Lower lobe of right lung (tissue), 2 donors: ENCODE measurements at places on chromosomes 7 and 10. TPM values are rescaled to one million over a fixed set of nuclear protein-coding genes. Genes with fewer than 3 reads are reported as not detected.

- no peaks in the 10 kb centered on the region for H3K36me3 ChIP-seq
- DNase-seq, result no peak
- H3K27me3 ChIP-seq, result no peaks in the 10 kb centered on the region
- no peaks in the 10 kb centered on the region for H3K4me1 ChIP-seq
- H3K27ac ChIP-seq, result no peak overlapping the region
- H3K4me3 ChIP-seq, result no peak overlapping the region
Measured at GRCh38 chr10:130242513-130242912, 106.3 kb downstream of the GLRX3 start.

GRCh38 chr7:22633954-22634474 is 93.0 kb upstream of the IL6 start:
- no peaks in the 10 kb centered on the region for H3K36me3 ChIP-seq
- H3K4me3 ChIP-seq, result no peak overlapping the region
- DNase-seq, result no peak

- H3K27me3 ChIP-seq, result no peaks in the 10 kb centered on the region
- H3K4me3 ChIP-seq, result no peak overlapping the region
- peaks cover 4% of the 10 kb centered on the region for H3K4me1 ChIP-seq
- peak overlapping the region; percentile 59 for H3K27ac ChIP-seq
Measured at GRCh38 chr7:99752356-99752755, 17.4 kb upstream of the CYP3A7 start.

DNA sequence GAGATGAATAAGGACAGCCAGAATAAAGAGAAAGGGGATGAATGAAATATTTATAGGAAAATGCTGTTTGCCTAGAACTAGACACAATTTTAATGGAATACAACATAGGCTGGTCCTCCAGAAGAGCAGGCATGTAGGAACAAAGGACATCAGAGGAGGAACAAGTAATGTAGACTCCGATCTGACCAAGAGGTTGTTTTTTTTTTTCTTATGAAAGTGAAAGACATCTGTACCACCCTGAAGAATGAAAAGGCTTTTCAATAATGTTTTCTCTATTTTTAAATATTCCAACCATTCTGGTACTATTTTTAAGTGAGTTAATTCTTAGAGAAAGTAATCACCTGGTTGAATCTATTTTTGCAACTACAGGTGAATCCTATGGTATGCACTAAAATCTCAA is 136.9 kb upstream of the PTN start:
- no peak overlapping the region for H3K27ac ChIP-seq
- DNase-seq, result no peak
- H3K27me3 ChIP-seq, result no peaks in the 10 kb centered on the region
- no peaks in the 10 kb centered on the region for H3K36me3 ChIP-seq
- H3K4me1 ChIP-seq, result no peaks in the 10 kb centered on the region
- H3K4me3 ChIP-seq, result no peak overlapping the region

DNA sequence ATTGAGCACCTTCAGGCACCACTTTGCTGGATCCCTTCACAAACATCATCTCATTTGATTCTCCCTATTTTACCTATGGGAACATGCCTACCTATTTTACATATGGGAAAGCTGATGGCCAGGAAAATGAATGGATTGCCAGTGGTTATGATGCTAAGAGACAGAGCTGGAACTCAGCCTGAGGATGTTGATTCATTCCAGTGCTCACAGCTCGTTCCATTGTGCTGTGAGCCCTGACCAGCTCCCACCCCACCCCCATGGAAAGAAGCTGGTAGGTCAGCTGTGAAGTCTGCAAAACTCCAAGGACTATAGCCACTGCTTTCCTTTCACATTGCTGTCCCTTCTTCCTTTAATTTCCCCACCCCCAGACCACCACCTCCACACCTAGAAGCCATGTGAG is 9.6 kb downstream of the UBTD1 start:
- H3K27me3 ChIP-seq, result no peaks in the 10 kb centered on the region
- no peak overlapping the region for H3K27ac ChIP-seq
- H3K4me1 ChIP-seq, result peaks cover 22% of the 10 kb centered on the region
- no peak for DNase-seq
- H3K4me3 ChIP-seq, result no peak overlapping the region
- no peaks in the 10 kb centered on the region for H3K36me3 ChIP-seq

DNA sequence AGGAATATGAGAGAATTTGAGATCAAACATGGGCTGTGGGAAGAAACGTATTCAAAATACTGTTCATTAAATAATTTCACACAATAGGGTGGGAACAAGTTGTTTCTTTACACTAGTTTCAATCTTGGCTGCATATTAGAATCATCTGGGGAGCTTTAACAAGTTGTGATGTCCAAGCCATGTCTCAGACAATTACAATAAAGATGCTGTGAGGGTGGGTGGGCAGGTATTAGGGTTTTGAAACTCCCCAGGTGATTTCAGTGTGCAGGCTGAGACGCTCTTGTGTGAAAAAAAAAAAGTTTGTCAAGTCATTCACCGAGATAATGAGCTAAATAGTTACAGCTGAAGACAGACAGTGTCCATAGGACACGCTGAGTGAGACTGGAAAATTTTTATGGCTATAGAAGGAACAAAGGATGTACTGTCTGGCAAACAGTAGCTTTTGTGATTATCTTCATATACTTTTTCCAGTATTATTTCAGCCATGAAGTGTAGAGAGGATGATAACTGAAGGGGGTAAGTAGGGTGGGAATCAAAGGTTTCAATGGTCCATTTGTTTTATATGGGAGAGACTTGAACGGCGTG is 12.6 kb upstream of the LAMB4 start:
- H3K36me3 ChIP-seq, result no peaks in the 10 kb centered on the region
- no peak overlapping the region for H3K4me3 ChIP-seq
- DNase-seq, result no peak
- no peaks in the 10 kb centered on the region for H3K27me3 ChIP-seq
- no peak overlapping the region for H3K27ac ChIP-seq

GRCh38 chr7:105426606-105427146 is 38.0 kb upstream of the SRPK2 start:
- peaks cover 7% of the 10 kb centered on the region for H3K4me1 ChIP-seq
- H3K4me3 ChIP-seq, result no peak overlapping the region
- H3K27ac ChIP-seq, result no peak overlapping the region

- no peak overlapping the region for H3K27ac ChIP-seq
- H3K36me3 ChIP-seq, result no peaks in the 10 kb centered on the region
- H3K4me3 ChIP-seq, result no peak overlapping the region
Measured at GRCh38 chr7:136103545-136104268, 126.5 kb upstream of the MTPN start.

DNA sequence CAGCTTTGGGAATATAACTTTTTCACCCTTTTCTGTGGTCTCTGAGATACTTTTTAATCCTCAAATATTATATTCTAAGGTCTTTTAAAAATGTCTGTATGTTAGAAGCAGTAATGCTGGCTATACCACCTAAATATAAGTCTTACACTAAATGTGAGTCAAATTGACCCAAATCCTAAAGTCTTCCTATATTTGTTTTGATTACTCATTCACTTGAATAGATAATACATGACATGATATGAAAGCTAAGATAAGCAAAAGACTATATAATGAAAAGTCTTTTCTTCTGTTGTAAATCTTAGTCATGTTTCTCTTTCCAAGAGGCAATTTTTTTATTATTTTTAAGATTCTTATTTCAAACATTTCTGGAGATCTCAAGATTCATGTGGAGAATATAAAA is 64.2 kb downstream of the HDAC9 start:
- H3K4me1 ChIP-seq, result no peaks in the 10 kb centered on the region
- H3K4me3 ChIP-seq, result no peak overlapping the region
- H3K27me3 ChIP-seq, result no peaks in the 10 kb centered on the region

DNA sequence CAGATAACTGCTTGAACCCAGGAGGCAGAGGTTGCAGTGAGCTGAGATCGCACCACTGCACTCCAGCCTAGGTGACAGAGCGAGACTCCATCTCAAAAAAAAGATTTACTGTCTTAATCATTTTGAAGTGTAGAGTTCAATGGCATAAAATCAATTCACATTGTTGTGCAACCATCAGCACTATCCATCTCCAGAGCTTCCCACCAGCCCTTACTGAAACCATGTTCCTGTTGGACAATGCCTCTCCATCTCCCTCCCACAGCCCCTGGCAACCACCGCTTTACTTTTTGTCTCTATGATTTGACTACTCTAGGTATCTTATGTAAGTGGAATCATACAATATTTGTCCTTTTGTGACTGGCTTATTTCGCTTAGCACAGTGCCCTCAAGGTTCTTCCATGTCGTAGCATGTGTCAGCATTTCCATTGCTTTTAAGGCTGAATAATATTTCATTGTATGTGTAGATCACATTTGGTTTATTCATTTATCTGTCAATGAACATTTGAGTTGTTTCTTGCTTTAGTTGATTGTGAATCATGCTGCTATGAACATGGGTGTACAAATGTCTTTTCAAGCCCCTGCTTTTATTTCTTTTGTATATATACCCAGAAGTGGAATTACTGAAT is 33.1 kb downstream of the NACAD start:
- H3K4me1 ChIP-seq, result peaks cover 5% of the 10 kb centered on the region
- no peaks in the 10 kb centered on the region for H3K27me3 ChIP-seq
- peaks cover 22% of the 10 kb centered on the region for H3K36me3 ChIP-seq
- H3K4me3 ChIP-seq, result no peak overlapping the region

DNA sequence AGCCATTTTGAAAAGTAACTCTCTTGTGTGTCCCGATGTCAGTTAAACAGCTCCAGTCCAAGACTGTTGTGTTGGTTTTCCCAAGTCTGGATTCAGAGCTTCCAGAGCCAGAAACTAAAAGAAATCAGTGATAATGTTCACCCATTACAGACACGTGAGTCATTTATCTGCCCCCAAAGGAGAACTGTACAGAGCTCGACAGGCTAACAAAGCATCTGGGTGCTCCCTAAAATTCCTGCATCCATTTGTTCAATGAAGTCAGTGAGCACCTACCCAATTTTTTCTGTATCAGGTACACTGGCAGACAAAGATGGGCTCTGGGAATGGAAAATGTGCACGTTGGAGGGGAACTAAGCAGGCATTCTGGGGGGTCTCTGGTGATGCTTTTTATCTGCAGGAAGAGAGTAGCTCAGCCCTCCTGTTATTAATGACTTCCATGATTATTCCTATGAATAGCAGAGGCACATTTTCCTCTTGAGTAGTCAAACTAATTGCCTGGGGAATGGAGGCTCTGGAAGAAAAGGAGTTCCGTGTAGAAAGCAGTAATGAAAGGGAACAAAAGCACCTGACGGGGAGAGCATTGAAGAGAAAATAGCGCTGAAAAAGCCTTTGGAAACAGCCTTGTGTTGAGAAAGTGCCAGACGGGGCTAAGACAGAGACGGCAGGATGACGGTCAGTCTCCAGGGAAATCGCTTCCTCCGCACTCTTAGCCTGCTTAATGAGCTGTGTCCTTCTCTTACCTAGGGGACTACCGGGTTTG is 75.3 kb downstream of the GAD2 start:
- H3K4me1 ChIP-seq, result no peaks in the 10 kb centered on the region
- no peak for DNase-seq
- H3K36me3 ChIP-seq, result no peaks in the 10 kb centered on the region
- no peak overlapping the region for H3K27ac ChIP-seq

DNA sequence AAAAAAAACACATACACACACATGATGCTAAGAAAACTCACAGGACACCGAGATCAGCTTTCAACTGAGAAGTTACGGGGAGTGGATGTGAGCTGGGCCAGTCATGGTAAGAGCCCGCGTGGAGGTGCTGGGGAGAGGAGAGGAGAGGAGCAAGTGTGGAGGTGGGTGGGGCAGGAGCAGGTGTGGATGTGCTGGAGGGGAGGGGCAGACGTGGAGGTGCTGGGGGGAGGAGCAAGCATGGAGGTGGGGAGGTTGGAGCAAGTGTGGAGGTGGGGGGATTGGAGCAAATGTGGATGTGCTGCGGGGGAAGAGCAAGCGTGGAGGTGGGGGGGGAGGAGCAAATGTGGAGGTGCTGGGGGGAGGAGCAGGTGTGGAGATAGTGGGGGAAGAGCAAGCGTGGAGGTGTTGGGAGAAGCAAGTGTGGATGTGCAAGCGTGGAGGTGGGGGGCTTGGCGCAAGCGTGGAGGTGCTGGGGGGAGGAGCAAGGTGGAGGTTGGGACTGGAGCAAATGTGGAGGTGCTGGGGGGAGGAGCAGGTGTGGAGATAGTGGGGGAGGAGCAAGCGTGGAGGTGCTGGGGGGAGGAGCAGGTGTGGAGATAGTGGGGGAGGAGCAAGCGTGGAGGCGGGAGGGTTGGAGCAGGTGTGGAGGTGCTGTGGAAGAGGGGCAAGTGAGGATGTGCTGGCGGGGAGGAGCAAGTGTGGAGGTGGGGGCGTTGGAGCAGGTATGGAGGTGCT is 24.5 kb upstream of the NCAPG2 start:
- H3K4me3 ChIP-seq, result no peak overlapping the region
- no peaks in the 10 kb centered on the region for H3K27me3 ChIP-seq
- peaks cover 8% of the 10 kb centered on the region for H3K36me3 ChIP-seq
- no peak for DNase-seq
- H3K27ac ChIP-seq, result no peak overlapping the region
- no peaks in the 10 kb centered on the region for H3K4me1 ChIP-seq

DNA sequence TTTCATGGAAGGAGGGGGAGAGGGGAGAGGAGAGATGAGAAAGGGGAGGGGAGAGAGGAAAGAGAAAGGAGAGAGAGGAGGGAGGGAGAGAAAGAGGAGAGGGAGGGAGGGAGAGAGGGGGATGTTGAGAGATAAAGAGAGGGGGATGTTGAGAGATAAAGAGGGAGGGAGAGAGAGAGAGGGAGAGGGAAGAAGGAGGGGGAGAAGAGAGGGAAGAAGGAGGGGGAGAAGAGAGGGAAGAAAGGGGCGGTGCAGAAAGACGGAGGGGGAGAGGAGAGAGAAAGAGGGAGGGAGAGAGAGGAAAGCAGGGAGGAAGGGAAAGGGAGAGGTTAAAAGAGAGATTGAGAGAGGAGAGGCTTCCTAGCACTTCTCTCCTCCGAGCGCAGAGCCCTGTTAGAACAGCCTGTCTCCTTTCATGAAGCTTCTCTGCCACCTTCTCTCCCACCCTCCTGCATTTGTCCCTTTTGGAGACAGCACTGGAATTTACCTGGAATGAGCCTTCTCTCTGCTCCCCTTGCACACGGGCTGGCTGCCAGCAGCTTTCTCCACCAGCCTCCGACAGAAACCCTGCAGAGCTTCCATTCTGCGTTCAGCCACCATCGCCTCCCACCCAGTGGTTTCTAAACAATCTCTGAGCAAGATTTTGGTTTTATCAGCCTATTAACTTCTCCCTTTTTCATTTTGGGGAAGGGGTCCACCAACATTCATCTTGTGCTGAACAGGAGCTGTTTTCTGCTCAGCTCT is 74.0 kb upstream of the CARD11 start:
- DNase-seq, result no peak
- no peaks in the 10 kb centered on the region for H3K36me3 ChIP-seq
- H3K4me1 ChIP-seq, result no peaks in the 10 kb centered on the region
- H3K27ac ChIP-seq, result no peak overlapping the region
- H3K4me3 ChIP-seq, result no peak overlapping the region

DNA sequence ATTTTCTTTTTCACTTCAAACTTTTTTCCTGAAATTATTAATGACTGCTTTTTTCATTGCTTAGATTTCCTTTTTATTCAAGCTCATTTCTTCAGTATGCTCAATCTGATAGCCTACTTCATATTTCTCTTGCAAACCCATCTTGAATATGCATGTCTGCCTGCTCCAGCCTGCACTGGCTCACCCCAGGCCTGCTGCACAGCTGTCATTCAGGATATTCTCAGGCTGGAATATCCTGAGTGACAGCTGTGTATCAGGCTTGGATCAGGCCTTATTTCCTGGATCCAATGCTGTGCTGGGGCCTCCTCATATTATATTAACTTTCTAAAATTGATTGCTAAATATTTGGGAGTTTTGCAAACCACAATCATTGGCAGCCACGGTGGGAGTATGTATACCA is 120.2 kb upstream of the TNS3 start:
- no peaks in the 10 kb centered on the region for H3K27me3 ChIP-seq
- DNase-seq, result no peak
- no peak overlapping the region for H3K27ac ChIP-seq
- H3K36me3 ChIP-seq, result no peaks in the 10 kb centered on the region

SMARCD3 gene
- total RNA-seq, result 53.1 TPM

CHCHD2 gene
- 199 TPM for total RNA-seq

OPN4 gene
- total RNA-seq, result not detected

SYT15 gene
- 34.5 TPM for total RNA-seq

COBL gene
- 27.9 TPM for total RNA-seq

METTL2B gene
- 19.1 TPM for total RNA-seq

CYP26A1 gene
- total RNA-seq, result not detected

OR2A5 gene
- not detected for total RNA-seq

SKIDA1 gene
- total RNA-seq, result 0.95 TPM
